Stimulated activated CD8-positive, alpha-beta memory T cell treated with anti-CD3 and anti-CD28 coated beads, Interleukin-4, amount 100 ng/mL, for 1 hour (primary cell): ENCODE measurements at places on chromosomes 12 and 14.

- DNase-seq, result no peak
Measured at GRCh38 chr12:76284816-76285750, 63.1 kb downstream of the BBS10 start.

- DNase-seq, result no peak
Measured at GRCh38 chr12:27984275-27984674, 11.7 kb upstream of the PTHLH start.

DNA sequence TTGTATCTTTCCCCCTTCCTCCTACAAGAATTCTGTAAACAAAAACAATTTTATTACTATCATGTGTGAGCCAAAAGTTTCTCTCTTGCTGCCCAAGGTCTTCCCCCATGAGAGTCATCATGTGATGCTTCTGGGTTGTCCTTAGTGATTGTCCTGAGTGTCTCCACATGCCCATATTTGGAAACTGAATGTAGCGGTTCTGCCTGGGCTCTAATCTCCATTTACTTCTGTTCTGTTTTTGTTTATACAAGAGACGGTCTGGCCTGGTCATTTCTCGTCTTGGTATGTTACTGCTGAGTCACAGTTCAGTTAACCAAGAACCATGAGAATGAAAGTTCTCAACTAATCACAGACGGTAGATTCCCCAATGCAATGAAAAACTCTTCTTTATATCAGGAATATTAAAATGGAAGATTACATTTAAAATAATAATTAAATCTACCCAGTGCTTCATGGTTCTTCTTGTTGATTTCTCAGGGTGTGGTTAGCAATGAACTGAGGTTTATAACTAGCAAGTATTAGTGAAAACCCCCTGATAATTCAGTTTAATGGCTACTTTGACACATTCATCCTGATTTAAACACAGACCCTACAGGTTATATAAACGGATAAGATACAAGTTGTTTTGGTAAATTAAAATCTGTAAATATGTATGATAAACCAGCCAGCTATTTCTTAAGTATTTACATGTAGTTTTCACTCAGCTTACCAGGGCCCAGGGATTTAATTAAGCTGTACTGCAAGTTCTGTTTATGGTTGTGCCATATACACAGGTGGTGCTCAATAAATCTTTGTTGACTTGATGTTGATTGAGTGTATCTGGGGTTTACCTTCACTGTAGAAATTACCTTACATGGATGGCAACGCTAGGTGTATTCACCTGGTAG is 81.1 kb downstream of the PELI2 start:
- DNase-seq, result no peak

DNA sequence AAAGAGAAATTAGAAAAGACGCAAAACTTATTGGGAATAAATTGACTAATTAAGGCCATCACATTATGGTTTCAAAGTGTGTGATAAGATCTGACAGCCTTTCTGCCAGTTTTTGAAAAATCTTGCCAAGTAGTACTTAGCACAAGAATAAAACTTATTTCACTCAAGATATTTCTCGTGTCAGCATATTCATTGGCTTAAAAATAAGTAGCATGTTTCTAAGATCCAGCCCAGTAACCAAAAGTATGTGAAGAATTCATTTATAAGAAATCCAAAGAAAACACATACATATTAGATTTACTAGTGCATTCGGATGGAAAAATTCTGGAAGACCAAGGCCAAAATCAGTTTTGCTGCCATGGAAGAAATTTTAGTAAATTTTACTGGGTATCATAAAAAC is 1135.0 kb downstream of the GALC start:
- no peak for DNase-seq

DNA sequence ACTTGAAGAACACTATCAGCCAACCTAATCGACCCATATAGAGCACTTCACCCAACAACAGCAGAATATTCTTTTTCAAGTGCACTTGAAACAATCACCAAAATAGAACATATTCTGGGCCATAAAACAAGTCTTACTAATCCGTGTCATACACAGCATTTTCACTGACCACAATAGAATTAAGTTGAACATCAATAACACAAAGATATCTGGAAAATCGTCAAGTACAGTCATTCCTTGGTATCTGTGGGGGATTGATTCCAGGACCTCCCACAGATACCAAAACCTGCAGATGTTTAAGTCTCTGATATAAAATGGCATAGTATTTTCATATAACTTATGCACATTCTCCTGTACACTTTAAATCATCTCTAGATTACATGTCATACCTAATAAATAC is 295.7 kb downstream of the BCL11B start:
- DNase-seq, result no peak

GRCh38 chr14:76867516-76868453 is 41.6 kb downstream of the LRRC74A start:
- DNase-seq, result no peak

DNA sequence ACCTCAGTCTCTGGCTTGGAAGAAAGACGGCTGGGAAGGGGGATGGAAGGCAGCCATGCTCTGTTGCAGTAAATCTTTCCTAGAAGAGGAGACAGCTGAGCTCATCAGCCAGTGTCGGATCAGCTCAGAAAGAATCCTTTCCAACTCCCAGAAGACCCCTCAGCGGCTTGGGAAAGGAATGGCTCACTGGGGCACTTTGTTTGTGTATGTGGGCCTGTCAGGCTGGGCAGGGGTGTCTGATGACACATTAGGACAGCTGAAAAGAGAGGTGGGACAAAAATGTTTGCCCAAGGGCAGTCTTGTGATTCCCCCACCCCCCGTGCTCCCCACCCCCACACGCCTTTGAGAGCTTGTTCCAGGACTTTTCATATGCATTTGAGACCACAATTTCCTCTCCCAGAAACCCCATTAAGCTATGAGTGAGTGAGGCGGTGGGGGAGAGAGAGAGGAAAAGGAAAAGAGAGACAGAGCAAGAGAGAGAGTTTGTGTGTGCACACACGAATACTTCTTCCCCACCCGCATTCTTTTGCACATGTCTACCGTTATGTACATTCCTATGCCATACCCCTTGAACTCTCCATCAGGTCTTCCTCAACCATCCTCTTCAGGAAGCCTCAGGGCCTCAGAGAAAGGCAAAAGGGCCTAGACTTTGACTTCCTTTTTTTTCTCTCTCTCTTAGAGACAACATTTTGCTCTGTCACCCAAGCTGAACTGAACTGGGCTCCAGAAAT is 198.9 kb downstream of the ZFP36L1 start:
- DNase-seq, result no peak

GRCh38 chr12:69500631-69501030 is 30.4 kb downstream of the FRS2 start:
- DNase-seq, result no peak

DNA sequence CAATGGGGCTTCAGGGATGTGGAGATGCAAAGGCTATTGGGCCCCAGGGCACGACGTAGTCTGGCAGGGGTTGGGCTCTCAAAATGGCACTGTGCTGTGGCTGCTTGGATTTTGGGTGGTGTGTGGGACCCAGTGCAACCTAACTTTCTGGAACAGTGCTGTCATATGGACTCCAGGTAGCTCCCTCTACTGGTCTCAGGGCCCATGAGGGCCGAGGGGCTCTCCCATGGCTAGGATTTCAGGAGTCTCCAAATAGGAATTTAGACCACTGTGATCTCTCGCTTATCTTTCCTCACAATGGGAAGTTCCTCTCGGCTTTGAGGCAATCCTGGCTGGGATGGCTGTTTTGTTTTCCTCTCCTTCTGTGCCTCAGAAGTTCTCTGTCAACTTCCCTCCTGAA is 68.2 kb upstream of the MUCL1 start:
- no peak for DNase-seq

DNA sequence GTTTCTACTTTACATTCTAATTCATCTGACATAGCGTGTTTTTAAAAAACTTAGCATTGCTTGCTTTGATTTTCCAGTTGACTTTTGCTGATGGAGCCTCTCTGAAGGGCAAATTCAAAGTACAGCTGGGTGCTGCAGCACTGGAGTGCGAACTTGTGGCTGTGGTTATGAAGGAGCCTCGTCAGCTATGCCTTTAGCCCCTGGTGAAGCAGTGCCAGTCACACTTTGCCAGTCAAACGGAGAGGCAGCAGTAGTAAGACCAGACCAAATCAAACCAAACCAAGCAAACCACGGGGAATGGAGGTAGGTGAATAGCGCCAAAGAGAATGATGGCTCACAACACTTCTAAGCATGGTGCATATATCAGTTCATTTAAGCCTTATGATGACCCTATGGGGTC is 15.1 kb upstream of the SLC38A2 start:
- no peak for DNase-seq

DNA sequence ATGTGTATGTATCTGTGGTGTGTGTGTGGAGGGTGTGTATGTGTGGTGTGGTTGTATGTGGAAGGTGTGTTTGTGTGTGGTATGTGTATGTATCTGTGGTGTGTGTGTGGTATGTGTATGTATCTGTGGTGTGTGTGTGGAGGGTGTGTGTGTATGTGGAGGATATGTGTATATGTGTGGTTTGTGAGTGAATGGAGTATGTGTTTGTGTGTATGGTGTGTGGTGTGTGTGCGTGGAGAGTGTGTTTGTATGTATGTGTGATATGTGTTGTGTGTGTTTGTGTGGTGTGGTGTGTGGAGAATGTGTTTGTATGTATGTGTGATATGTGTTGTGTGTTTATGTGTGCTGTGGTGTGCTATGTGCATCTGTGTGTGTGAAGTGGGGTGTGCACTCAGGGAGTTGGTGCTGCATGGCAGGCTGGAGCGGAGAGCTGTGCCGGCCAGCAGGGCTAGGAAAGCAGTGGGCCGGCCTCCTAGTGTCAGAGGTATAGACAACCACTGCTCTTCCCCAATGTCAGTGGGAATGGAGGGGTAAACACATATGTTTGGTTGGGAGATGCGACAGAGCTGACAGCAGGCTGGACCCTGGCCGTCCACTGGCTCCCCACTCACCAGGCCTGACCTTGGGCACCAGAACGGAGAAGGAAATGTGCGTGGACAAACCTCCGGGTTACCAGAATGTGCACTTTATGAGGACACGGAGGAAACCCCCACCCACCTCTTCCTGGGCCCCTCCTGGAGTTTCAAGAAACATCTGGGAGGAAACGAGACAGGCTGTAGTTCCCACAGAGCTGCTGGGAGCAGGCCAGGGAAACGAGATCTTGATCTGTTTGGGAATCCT is 60.7 kb downstream of the CLMN start:
- DNase-seq, result no peak
